ENCODE measurements at places on chromosomes 5 and 9.

GRCh38 chr5:60945813-60946187 is 795 bp downstream of the NDUFAF2 start:
- no peak for DNase-seq

DNA sequence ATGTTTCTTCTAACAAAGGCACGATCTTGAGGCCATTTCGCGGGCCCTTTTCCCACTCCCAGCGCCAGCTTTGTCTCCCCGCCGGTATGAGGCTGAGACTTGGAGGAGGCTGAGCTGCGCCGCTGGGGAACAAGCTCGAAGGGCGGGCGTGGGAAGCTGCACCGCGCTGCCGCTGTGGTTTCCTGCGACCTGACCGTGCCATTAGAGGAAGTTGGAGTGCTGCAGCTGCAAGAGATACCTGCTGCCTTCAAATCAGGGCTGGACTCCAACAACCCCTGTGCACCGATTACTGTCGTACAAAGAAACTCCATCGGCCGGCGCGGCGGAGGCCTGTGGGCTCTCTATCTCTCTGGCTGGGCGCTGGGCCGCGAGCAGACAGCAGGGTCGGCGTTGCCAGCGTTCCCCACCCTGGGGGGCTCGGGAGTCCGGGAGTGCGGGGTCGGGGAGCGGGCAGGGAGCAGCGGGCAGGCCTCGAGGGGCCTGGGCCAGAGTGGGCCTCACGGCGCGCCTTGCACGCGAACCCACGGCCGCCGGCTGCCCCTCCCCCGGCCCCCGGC is 1.3 kb upstream of the ERBIN start:
- peak; percentile 77 for DNase-seq

- no peak for DNase-seq
Observed at GRCh38 chr5:36523450-36523849, 83.0 kb upstream of the SLC1A3 start.

GRCh38 chr9:108933231-108933717 is 650 bp downstream of the ELP1 start:
- no peak for DNase-seq

GRCh38 chr5:157323107-157323706 is 57.3 kb downstream of the CYFIP2 start:
- no peak for DNase-seq

DNA sequence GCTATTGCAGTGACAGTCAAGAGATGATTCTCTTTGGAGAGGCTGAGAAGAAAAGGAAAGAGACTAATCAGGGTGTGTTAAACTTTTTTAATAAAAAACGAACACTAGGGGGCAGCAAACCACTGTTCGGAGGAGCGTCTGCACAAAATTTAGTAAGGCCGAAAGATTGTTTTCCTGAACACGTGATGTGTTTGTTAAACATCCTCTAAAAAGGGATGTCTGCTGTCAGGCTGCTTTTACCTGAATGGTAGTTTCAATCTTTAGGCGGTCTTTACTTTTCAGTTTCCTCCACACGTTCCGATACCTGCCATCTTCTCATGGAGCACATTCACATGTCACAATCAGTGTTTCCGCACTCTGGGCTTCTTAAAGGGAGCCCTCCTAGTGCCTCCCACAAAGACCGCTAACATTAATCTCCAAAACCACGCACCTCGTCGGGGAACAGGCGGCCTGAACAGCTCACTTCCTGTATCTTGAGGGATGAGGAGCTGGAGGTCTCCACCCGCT is 125.2 kb downstream of the GPBP1 start:
- DNase-seq: peak; percentile 18

- no peak for DNase-seq
Observed at GRCh38 chr9:126502417-126503332, 111.1 kb upstream of the LMX1B start.

DNA sequence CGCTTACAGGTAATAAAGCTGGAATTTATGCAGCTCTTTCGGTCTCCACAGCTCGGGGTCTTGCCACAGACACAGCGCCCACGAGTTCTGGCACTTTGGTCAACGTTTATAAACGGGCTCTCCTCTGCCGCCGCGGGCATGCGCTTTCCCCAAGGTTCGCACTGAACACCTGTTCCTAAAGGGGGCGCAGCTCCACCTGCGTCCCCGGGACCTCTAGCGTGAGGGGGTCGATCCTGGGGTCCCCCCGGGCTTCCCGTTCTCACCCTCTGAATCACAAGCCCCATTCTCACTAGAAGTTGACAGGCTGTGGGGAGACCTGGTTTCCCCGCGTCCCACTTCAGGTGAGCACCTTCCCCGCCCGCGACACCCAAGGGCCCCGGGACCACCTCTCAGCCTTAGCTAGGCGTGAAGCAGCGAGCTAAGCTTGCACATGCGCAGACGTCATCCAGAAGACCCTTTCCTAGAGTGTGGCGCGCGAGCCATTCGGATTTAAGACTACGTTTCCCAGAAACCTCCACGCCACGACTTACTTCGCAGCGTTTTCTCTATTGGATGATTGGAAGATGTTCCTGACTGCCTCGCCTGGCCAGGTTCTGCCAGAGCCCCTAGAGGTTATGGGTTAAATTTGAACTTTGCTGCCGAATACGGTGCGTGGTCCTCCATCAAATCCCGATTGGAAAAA is 21.3 kb upstream of the ZNF782 start:
- DNase-seq: peak; percentile 44

DNA sequence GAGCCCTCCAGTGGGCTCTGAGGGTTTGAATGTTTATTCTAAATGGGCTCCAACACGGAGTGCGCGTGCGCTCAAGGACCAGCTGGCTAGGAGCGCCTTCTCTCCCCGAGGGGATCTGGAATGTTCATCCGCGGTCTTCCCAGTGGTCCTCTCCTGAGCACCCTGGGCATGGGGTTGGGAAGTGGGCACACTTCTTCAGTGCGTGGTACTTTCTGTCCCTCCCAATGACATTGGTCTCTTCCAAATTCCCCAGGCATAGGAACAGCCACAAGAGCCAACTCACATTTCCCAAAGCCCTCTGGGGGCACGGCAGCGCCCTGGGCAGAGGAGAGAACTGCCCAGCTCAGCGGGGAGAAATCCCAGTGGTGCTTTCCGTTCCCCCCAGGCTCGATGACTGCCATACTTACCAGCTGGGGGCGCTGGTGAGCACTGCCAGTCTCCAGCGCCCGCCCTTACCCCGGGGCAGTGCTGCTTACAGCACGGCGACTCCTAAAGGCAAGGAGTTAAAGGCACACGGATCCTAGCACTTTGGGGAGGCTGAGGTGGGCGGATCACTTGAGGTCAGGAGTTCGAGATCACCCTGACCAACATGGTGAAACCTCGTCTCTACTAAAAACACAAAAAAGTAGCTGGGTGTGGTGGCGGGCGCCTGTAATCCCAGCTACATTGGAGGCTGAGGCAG is 29.9 kb upstream of the OBP2B start:
- peak; percentile 74 for DNase-seq

GRCh38 chr9:4574657-4575243 is 84.5 kb downstream of the SLC1A1 start:
- DNase-seq: no peak

GRCh38 chr5:154487541-154487940 is 9.5 kb upstream of the HAND1 start:
- no peak for DNase-seq

DNA sequence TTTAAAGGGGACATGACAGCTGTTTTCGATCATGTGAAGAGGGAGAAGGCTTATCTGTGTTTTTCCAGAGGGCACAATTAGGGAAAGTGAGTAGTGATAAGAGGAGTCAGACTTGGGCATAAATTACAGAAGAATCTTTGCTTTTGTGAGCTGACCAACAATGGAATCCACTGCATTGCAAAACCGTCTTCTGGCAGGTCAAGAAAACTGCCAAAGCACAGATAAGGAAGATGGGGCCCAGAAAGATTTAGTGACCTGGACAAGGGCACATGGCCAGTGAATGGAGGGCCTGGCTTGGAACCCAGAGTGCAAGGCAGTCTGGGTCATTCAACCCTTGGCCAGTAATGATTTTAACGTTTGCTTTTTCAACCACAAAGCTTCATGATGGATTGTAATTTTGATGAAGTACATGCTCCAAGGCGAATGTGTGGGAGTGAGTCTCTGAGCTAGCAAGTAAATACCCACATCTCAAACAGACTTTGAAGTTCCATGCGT is 153.2 kb upstream of the MAST4 start:
- DNase-seq: no peak

- DNase-seq: no peak
Observed at GRCh38 chr9:132539096-132539495, 43.3 kb upstream of the BARHL1 start.

DNA sequence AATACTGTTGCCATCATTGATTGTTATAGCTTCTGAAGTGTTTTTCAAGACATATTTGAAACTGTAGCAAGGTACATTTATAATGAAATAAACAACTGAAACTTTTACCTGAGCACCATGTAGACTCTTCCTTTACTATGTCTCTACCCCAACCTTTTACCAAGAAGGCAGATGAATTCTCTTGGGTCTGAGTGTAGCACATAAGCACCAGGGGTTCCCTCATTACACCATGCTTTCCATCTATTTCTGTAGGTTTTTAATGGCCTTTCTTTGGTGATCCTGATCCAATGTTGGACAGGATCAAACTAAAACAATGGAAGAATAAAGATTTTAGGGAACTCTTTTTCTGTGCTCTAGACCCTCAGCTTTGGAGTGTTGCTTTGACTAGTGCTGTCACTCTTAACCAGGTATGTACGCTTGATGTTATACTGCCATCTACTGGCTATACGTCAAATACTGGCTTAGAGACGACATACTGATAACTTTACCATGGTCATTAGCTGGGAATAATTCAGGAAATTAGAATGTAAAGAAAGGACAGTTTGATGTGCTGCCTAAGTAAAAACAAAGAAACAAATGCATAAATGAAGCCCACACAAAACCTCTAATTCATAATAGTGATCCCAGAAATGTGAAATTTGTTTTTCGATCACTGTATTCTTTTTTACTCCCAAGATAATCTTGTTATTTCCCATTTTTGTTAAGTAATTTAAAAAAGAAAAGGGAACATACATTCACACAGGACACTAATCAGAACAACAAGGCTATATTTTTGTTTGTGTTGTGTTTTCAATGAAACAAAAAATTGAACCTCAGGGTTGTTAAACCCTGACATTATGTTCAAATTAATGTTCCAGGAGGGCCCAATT is 30.7 kb downstream of the IFNW1 start:
- DNase-seq: no peak

DNA sequence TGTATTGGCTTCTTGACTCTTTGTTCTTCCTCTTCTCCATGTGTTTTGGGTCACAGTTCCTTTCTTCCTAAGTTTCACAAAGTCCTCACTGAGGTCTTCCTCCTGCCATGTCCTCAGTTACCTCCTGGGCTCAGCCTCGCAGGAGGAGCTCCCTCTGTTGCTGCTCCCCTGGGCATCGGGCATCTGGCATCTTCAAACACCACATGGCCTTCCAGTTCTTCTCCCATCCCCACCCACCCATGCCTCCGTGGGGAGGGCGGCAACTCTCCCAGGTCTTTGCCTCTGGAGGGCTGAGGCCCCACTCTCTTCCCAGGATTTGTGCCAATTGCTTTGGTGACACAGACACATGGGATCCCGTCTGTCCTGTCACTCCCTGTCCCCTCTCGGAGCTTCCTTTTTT is 22.8 kb downstream of the MRPL36 start:
- no peak for DNase-seq

- peak; percentile 65 for DNase-seq
Observed at GRCh38 chr9:99235926-99236634, 14.0 kb downstream of the SEC61B start.

DNA sequence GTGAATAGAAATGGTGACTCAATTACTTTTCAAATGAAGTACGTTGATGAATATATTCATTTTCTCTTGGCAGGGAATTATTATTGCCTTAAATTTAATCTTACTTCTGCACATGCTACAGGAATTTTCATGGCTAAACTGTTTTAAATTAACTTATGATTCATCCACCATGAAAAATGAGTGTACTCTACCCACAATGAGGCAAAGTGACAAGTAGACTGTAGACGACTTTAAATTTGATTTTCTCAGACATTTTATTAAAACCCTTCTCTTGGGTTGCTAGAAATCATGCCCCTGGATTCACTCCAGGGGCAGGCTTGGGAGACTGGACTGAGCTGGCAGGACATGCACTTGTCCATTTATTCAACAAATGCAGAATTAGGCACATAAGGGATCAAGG is 23.5 kb upstream of the ERAP2 start:
- no peak for DNase-seq

DNA sequence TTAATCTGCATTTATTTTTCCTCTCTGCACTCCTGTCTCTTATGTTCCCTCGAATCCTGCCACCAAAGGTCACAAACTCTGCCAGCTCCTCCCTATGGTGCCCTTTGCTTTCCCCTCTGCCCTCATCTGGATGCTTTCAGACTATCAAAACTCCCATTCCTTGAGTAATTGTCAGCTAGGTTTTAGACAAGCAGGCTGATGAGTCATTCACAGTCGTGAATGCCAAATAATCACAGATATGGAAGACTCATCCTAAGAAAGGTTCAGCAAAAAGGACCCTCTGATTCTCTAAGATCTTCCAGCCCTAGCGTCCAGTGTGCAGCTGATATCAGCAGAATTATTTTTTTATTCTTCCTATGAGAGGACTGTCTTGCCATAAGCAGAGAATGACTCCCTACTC is 104.5 kb upstream of the NUDT12 start:
- no peak for DNase-seq

DNA sequence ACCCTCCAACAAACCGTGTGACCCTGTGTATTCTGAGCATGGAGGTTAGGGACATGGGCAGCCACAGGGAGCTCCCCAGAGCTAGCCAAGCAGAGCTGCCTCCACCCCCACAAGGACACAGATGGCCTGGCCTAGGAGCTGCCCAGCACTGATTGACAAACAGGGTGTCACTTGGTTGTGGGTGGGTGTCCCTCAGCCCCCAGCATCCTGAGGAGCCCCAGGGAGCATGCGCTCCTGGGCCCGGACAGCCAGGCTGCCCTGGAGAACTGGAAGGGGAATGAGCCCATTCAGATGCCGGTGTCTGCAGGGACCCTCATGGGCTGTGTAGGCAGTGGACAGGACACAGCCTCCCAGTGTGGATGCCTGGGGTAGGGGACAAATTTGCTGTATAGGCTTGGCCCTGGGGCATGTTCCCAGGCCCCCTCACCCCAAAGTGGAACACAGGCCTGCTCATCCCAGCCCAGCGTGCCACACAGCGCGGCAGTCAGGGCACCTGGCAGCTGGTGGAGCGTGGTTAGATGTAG is 124.8 kb upstream of the LMX1B start:
- no peak for DNase-seq

DNA sequence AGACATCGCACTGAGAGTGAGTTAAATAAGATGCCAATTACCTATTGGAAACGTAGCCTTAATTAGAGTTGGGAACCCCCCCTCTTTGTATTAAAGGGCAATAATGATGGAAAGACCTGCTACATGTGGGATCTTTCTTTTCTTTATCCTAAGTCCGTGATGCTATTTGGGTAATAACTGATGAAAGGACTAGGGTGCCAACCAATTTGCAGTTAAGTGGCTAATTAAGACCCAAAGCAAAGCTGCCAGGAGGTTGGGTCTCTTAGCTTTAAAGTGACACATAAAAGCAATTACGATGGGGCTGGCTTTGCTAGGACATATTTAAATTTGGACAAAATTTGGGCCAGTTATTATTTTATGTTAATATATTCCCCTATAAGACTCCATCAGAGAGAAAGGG is 728.8 kb downstream of the NR2F1-AS1 start:
- no peak for DNase-seq
